Stimulated activated CD8-positive, alpha-beta memory T cell treated with anti-CD3 and anti-CD28 coated beads, Interleukin-7, amount 100 ng/mL, for 1 hour (primary cell): ENCODE measurements at places on chromosomes 7 and 10.

- DNase-seq, result no peak
These were observed 192.1 kb downstream of the HGF start for GRCh38 chr7:81577642-81578340.

GRCh38 chr10:121352231-121352855 lies 245.9 kb downstream of the FGFR2 start:
- DNase-seq, result no peak

- no peak for DNase-seq
These were observed 183.2 kb downstream of the PRPF18 start for GRCh38 chr10:13769946-13770345.

DNA sequence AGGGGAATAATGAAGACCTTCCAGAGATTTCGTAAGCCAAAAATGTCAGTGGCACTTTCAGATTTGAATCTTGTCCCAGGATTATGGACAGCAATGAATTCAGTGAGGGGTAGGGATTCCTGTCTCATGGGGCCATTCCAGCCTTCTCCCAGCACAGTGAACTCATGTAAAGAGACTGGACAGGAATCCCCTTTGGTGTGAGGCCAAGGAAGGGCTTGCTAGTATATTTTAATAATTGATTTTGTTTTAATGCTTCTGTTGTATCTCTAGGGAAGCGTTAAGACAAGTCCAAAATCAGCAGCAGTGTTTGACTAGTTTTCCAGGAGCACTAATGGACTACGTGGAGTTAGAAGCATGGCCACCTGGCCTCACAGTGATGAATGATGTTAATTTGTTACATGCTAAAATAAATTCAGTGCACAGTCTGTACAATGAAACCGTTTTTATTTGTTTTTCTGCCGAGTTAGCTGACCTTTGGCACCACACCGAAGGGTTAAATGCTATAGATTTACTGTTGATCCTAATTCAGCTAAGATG lies 214.0 kb upstream of the DKK1 start:
- no peak for DNase-seq

DNA sequence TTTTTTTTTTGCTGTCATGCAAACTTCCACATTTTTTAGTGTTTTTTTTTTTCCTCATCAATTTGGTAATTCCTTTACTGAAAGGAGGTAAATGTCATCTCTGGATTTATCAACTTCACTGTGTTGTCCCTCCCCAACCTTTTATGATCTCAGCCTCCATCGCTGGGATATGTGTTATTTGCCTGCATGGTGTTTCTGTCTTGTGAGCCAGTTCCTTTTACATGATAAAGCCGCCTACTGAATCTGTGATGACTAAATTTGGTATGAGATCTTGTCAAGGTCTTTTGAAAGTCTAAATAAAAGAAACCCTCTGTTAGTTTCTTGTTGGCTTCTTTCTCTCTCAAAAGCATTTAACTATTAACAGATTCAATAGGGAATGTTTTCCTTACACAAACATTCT lies 39.3 kb downstream of the TAS2R41 start:
- no peak for DNase-seq

GRCh38 chr7:78148166-78148894 lies 349.8 kb downstream of the PHTF2 start:
- no peak for DNase-seq

DNA sequence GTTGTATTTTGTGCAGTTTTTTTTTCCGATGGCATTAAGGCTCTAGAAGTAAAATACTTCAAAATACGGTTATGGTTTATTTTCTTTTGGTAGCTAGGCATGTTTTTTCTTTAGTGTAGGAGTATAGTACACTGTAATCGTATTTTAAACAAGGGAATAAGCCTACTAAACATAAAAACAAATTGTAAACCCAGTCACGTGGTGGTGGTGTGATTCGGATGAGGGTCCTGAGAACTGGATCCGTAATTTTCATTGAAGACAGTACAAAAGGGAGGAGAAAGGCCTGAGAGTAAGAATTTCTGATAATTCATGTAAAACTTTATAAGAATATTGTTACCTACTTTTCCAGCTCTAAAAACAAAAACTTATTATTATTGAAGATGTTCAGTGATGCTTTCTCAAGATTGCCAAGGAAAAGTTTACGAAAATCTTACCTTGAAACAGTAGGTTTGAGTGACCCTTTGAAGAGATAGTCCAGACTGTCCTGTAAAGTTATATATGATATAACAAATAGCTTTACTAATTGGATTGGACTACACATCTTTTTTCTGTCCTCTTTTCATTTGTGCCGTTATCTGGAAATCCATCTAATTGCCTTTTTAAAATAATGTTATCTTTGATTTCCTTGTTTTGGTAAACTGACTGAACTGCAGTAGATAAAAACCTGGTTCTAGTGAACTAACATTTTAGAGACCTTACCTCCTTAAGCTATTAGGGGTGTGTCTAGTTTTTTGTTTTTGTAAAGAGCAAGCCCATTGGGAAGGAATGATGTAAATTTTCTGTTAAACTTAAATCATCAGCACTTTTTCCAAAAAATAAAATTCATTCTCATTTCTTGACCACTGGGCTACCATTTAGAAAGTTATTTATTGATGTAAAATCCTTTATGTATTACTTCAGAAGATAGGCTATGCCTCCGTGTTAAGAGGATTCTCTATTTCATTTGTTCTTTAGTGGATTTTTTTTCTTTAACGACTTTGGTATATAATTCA lies 1.0 kb upstream of the PBLD start:
- DNase-seq, result no peak

DNA sequence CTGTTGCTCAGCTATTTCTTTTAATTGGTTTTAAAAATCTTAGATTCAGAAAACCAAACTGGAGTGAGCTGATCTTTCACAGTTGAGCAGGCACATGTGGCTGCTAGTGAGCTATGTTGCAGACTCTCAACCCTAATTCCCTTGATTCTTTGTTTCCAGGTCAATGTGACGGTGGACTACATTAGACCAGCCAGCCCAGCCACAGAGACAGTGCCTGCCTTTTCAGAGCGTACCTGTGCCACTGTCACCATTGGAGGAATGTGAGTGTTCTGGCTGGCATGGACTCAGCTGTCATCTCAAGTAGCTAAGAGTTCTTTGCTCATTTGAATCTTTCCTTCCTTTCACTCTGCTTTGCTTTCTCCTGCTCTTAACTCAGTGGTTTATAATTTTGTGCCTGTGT lies 187.1 kb downstream of the LRRC4 start:
- no peak for DNase-seq

GRCh38 chr10:89644691-89644966 lies 413 bp downstream of the PANK1 start:
- no peak for DNase-seq

DNA sequence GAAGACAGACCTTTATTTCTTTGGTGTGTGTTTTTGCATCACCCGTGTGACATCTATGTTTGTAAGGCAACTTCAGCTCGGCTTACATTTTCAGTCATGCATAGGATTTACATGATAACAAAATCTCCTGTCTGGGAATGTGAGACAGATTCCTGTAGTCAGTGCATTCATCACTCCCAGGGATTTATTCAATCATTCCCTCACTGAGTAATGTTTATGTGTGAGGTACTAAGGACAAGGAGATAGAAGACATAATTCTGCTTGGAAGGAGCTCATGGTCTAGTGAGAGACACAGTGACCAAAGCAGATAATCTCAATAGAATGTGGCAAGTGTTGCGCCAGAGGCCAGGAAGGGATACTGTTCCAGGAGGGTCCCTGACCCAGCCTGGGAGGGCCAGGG lies 35.2 kb upstream of the BMPER start:
- DNase-seq, result no peak

DNA sequence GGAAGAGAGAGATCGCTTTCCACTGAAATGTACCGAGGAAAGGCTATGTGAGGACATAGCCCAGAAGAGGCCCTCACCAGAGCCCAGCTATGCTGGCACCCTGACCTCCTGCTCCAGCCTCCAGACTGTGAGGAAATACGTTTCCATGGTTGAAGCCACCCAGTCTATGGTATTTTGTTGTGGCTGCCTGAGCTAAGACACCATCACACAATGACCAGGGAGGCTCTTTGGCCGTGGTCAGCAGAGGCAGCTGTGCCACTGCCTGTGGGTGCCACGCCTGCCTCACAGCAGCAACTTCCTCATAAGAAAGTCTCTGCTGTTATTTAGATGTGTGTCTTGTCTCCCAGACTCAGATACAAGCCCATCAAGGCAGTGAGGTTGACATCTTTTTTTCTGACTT lies 182.7 kb upstream of the PLXNA4 start:
- no peak for DNase-seq

DNA sequence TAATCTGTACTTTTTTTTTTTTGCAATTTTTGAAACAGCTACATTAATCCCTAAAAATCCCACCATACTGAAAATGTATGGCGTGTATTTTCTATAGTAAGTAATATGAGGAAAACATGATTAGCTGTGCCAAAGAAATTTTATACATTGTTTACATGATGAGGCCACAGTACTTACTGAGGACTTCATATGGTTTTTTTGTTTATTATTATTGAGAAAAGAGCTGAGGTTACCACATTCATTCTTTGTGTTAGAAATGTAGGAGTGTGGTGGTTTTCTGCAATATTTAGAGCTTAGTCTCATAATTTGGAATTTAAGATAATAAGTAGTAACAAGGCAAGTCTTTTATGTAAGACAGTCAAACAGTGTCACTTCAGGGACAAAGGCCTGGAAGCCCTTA lies 45.1 kb downstream of the SLC25A40 start:
- DNase-seq, result no peak

DNA sequence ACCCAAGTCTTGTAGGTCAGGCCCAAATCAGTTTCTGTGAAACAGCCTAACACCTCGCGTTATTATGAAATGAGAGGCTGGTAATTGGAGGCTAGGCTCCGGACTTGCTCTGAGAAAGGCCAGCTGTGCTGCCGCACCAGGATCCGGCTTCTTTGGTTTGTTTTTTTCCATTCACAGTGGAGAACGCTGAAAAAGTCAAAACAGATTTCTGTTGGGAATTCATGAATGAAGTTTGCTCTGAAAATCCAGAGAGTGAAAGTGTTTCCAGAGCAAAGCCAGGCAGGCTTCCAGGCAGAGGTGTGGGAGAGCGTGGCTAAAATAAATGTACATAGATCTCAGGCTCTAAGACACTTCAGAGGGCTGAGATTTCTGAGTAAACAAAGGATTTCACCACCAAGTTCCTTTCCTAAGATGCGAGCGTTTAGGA lies 240.1 kb downstream of the TRIL start:
- no peak for DNase-seq

GRCh38 chr10:1737222-1738061 lies at the start of gene ADARB2:
Gene ADARB2, minus strand, starts transcription at chr10:1737525.
- no peak for DNase-seq

GRCh38 chr7:41261080-41261479 lies 441.8 kb downstream of the INHBA start:
- no peak for DNase-seq

GRCh38 chr7:157462419-157462771 lies 125.6 kb downstream of the DNAJB6 start:
- no peak for DNase-seq

GRCh38 chr7:35248576-35249536 lies 5.0 kb downstream of the TBX20 start:
- DNase-seq, result no peak

DNA sequence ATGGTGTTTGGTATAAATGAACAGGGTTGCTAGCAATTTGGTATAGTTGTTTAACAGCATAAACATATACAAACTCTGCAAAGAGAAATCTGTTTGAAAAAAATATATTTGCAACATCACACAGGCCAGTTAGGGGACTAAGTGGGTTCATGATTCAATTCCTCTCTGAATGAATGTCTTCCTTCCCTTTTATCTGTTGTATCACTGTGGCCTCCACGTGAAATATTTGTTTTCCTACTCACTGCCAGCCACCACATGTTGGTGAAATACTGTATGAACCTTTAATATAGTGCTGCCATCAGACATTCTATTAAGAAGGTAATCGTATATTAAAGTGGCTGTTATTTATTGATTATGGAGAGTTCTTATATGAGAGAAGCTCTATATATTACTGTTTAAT lies 157.0 kb downstream of the ARID5B start:
- DNase-seq, result no peak
